NCI-H2029 treated with DMSO at 0.1 percent for 48 hours (cell line): ENCODE measurements at places on chromosomes 2 and 18.

GRCh38 chr2:42848726-42849290 lies 56.4 kb upstream of the HAAO start:
- DNase-seq = no peak

- peak; percentile 14 for DNase-seq
Observed at GRCh38 chr18:77071711-77072292, 60.8 kb downstream of the MBP start.

DNA sequence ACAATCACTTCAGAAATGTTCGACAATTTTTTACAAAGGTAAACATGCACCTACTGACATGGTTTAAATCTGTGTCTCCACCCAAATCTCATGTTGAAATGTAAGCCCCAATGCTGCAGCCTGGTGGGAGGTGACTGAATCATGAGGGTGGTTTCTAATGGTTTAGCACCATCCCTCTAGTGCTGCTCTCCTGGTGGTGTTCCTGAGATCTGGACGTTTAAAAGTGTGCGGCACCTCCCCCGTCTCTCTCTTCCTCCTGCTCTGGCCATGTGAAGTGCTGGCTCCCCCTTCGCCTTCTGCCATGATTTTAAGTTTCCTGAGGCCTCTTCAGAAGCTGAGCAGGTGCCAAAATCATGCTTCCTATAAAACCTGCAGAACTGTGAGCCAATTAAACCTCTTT lies 28.3 kb downstream of the MAP3K2 start:
- no peak for DNase-seq

GRCh38 chr2:241813644-241814392 lies 4.8 kb downstream of the NEU4 start:
- DNase-seq = no peak

GRCh38 chr2:111061191-111061590 lies 59.5 kb upstream of the BCL2L11 start:
- DNase-seq = no peak

DNA sequence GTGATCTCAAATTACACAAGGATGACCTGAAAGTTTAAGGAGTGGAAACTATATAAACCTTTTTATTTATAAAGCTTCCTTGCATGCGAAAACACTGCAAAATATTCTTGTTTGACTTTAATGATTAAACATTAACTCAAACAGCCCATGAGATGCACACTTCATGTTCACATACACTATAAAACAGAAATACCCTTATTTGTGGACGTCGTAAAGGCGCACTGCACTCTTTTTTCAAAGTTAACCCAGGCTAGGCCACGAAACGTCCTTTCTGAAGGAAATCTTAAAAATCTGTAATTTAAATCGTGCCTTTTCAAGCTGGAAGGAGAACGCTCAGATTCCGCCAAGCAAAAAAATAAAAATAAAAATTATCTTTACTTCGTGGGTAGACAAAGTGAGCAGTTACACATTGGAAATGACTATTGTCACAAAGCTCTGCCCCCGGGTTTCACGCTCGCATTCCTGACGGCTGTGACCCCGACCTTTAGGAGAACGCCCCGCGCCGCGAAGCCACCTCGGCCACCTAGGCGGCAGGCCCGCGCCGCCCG lies 728 bp downstream of the FAM168B start:
- DNase-seq = no peak

- no peak for DNase-seq
Observed at GRCh38 chr2:195337597-195337996, 319.4 kb upstream of the SLC39A10 start.

DNA sequence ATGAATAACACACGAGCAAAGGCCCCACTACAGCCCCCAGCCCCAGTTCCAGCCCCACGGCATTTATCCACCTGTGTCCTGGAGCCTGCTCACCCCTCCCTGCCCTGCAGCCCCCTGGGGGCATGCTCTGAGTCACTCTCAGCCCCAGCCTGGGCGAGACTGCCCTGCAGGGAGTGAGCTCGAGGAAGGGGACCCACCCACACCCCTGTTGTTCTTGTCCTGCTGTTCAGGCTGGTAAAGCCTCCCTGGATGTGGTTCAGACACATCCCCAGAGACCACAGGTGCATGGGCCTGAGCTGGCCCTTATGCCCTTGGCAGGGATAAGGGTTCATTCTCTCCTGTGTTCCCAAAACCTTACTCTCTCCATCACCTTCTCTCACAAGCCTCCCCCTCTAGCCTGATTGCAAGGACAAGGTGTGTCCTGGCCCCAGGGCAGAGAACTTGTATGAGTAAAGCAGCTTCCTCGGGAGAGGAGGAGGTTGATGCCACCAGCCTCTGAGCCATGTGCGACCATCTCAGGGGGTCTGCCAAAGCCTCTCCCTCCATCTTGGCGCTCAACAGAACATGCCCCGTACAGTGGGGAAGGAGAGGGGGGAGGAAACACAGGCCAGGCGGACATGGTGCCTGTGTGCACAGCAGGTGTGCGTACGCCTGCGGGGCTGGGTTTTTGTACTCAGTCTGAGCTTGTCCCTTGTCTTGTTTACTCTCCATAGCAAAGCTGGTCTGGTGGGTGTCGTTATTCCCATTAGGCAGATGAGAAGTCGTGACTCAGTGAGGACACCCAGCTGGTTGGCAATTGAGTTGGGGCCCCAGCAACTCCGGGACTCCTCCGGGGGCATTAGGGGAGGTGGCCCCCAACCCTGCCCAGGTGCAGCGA lies 64.4 kb downstream of the CIB4 start:
- DNase-seq = no peak

- DNase-seq = no peak
Observed at GRCh38 chr18:6836331-6836730, 106.8 kb downstream of the ARHGAP28 start.

GRCh38 chr2:120036145-120036544 lies 23.3 kb downstream of the EPB41L5 start:
- DNase-seq = no peak

GRCh38 chr18:3121259-3121658 lies 98.5 kb downstream of the MYOM1 start:
- DNase-seq = no peak

- DNase-seq = no peak
Observed at GRCh38 chr2:15242936-15243461, 318.1 kb downstream of the NBAS start.

DNA sequence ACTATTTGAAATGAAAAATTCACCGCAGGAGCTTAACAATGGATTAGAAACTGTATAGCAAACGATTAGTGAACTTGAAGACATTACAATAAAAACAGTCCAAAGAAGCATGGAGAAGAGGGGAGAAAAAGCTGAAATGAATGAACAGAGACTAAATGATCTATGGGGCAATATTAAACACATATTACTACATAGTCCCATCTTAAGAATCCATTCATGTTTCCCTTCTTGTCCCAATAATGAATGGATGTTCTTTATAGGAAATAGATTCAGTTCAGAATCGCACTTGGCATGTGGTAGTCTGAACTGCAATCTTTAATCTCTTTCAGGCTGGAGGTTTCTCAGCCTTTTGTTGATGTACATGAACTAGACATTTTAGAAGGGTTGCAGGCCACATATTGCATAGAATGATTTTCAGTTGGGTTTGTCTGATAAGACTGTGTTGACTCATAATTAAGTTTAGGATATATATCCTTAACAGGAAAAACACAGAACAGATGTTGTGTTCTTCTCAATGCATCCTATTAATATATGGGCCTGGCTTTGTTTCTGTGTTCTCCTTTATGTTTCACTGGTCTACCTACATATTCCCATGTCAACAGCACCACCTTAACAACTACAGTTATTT lies 27.9 kb downstream of the CCDC88A start:
- no peak for DNase-seq

DNA sequence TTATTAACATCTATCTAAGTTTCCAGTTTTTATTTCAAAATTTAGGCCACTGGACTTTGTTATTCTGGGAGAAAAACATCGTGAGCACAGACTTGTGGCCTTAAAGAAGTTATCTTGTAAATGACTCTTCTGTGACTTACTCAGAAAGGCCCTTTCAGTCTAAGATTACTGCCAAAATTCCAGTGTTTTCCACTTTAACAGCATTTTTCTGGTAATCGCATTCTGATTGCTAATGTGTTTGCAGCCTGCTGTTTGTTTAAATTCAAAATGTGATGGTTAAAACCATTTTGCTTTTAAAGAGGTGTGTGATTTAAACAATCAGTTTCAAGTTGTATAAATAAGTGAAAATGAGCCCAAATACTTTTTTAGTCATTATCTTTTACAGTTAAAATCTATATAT lies 136.7 kb upstream of the DAPL1 start:
- no peak for DNase-seq

DNA sequence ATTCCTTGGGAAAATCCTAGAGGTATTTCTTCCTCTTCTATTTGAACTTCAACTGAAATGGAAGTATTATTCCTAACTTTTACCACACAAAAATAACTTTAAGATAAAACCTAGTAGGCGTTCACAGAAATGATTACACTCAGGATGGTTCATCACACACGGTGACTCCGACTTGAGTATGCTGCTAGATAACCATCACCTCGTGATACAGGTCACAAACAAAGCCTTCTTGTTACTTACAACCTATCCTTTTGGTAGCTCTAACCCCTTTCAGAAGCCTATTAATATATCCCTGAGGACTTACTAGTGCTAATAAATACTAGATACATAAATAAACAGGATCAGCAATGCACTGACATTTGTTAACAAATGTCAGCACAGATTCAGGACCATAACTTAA lies 101.0 kb upstream of the DNER start:
- DNase-seq = no peak

- DNase-seq = no peak
Observed at GRCh38 chr2:218418717-218419458, at the start of gene VIL1. TSS of gene VIL1 (plus strand) at chr2:218419123. CDS start at chr2:218423779, 4,656 bp downstream.

DNA sequence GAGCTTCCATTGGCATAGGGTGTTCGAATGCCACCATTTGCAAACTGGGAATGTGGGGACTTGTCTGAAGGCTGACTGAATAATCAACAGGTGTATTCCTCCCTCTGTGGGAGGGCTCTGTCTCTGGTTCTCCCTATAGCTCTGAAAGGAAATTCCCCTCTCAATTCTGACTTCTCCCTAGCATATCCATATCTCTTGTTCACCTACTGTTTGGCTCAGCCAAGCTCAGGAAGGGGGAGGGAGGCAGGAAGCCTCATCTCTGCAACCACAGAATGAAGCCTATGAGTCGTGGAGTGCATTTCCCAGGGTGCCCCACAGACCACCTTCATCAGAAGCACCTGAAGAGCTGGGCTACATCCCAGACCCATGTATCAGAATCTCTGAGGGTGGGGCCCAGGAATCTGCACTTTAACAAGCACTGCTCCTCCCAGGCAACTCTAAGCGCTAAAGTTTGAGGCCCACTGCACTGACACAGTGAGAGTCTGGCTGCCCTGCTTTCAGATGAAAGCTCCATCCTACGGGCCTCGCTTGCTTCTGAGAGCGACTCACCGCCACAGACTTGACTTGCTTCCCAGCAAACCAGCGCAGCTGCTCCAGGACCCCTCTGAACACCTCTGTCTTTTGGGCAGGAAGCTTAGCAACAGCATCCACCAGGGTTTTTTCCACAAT lies 32.0 kb downstream of the XDH start:
- DNase-seq = no peak

DNA sequence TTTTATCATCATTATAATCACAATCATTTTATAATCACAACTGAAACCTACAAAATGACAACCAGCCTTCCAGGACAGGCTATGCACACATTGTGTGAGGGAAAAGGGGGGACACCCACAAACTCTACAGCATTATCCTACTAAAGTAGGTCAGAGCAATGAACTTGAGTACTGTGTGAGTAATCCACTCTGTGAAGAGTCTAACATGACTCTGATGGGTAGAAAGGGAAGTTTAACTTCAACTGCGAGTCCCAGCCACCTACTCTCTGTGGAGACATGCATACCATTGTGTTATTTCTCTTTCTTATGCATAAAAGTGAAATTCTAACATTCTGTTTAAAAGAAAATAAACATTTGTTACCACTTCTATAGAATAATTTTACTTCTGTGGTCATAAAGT lies 177.9 kb downstream of the ZNF516 start:
- DNase-seq = no peak

GRCh38 chr18:77993188-77993981 lies 743.7 kb downstream of the GALR1 start:
- no peak for DNase-seq

DNA sequence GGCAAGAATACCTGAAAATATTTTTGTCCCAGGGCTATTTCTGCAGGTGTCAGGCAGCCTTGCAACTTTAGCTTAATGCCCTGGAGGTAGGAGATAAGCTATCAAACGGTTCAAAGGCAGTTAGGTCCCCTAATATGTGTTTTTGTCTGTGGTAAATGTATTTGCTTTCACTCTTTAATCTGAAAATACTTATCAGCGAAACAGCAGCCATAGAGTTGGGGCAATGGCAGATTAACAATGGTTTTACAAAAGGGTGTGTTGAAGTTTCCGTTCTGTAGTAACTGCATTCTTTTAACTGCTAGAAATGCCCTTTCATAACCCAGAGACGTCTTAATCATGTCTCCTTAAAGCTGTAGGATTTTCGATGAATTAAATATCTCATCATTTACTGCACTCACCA lies 265.0 kb upstream of the TRIB2 start:
- DNase-seq = no peak

GRCh38 chr2:127829845-127830246 lies 18.9 kb upstream of the WDR33 start:
- DNase-seq = peak; percentile 65

- DNase-seq = no peak
Observed at GRCh38 chr2:179255129-179255528, 9.5 kb downstream of the SESTD1 start.

GRCh38 chr2:25151718-25152117 lies 16.7 kb downstream of the POMC start:
- DNase-seq = no peak

DNA sequence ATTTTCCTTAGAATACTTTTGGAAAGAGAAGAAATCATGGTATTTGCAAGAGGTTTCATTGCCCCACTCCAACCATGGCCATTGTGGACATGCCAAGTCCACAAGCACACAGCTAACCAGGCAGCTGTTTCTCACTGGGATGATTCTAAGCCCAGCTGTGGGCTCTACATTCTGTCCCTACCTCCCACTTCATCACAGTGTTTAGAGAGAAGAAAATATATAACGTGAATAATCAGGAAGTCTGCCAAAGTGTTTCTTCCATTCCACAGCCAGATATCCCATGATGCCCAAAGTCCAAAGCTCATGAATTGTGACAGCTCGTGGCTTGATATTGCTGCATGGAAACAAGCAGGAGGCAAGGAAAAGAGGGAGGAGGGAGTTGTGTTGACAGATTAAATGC lies 433.7 kb upstream of the GYPC start:
- no peak for DNase-seq

GRCh38 chr18:14971461-14972185 lies 223.7 kb downstream of the ANKRD30B start:
- no peak for DNase-seq

GRCh38 chr2:152370783-152371182 lies 35.8 kb downstream of the FMNL2 start:
- no peak for DNase-seq

DNA sequence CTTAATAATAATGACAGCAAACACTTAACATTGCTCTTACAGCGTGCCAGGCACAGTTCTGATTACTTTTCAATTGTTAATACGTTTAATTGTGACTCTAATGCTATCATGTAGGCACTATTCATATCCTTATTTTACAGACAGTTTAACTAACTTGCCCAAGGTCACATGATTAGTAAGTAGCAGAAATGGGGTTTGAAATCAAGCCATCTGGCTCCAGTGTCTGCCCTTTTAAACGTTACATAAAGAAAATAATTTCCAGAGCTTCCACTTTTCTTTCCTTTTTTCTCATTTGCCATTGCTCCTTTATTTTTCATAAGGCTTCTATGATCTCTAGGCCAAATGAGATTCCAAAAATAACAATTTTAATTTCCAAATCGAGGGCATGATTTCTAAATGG lies 50.6 kb upstream of the IKZF2 start:
- no peak for DNase-seq

GRCh38 chr2:42113452-42113851 lies 55.7 kb upstream of the EML4 start:
- no peak for DNase-seq

GRCh38 chr18:36559149-36559857 lies 261.8 kb downstream of the FHOD3 start:
- DNase-seq = no peak
